ENCODE measurements at places on chromosomes 2 and 18.

DNA sequence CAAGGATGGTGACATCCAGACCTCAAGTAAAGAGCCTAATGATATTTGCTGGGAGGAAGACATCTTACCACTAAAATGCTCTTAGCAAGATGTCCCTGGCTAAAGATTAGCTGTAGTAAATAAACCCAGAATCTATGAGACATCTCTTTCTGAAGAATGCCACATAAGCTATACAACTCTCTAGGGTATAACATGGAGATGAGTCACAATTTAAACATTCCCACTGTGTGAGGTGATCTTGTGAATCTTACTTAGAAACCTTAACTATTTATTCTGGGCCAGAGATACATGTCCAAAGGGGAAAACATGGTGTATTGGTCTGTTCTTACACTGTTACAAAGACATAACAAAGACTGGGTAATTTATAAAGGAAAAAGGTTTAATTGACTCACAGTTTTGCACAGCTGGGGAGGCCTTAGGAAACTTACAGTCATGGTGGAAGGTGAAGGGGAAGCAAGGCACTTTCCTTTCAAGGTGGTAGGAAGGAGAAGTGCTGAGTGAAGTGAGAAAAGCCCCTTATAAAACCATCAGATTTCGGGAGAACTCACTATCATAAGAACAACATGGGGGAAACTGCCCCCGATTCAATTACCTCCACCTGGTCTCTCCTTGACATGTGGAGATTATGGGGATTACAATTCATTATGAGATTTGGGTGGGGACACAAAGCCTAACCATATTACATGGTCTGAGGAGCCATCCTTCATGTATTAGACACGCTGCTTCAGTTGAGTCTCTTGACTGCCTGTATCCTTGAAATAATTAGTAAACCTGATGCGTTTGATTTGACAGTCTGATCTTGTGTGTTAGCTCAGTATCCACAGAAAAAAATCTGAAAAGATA lies 17.1 kb downstream of the KRCC1 start:
- DNase-seq = no peak

DNA sequence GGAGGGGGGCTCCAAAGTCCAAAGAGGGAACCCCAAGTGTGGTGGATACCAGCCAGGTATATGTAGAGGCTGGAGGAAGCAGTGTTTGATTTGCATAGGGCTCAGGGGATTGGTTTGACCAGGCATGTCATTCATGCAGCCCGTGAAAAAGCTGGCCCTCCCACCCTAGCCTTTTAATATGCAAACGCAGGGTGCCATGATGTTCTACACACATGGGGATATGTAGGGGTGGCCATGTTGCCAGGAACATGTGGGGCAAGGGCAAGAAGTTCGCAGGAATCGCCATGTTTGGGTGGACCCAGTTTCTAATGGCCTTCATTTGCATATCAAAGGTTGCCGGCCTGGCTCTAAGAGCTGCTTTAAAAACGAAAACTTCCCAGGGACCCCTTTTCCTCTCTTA lies 33.6 kb downstream of the B3GNT7 start:
- DNase-seq = no peak

DNA sequence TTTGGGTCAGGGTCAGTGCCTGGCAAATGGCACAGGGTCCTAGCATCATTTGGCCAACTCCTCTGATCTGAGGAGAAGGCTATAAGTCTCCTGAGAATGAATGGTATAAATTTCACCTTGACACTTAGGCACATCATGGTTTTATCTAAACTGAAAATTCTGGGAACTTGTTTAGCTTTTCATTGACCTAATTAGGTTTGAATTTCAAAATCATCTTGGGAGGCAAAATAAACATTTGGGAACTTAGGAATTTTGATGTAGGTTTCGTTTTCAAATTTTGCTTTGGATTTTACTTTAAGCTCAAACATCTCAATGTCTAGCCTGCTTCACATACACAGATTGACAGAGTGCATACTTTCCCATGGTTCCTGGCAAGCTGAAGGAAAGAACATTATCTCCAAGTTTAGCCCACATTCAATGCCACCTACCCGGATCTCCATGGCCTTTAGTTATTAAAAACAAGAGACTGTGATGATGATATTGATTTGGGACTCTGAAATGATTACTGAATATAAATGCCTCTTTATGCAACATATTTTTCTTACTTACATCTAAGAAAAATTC lies 44.5 kb downstream of the MYOM1 start:
- DNase-seq = no peak

DNA sequence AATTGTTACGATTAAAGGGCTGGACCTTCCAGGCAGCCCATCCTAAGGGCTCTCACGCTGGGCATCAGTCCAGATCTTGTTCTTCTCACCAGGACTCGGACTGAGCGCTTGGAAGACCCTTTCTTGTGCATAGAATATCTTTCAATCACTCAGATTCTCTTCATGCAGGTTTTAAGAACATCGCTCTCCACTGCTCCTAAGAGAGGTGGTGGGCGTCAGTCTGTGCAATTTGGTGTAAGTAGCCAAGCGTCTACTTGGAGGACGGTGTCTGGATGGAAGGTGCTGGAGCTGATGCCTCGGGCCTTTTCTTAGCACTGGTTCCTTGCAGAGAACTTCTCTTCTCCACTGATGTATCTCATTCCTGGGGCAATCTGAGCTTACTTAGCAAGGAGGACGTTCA lies 68.7 kb downstream of the ASB1 start:
- no peak for DNase-seq

DNA sequence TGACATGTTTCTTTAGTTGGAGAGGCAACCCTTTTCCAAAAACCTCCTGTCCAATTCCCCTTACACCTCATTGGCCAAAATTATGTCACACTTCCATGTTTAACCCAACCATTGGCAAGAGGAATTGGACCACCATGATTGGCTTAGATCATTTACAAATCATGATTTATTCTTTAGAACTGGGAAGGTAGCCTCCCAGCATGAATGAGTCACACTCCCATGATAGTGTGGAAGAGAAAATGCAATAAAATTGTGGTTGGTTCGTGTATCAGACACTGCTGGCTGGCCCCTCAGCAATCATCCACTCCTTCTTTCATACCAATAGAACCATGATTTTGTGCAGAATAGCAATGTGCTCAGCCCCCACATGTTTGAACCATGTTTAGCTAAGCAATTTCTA lies 156.6 kb upstream of the ACVR2A start:
- DNase-seq = no peak

DNA sequence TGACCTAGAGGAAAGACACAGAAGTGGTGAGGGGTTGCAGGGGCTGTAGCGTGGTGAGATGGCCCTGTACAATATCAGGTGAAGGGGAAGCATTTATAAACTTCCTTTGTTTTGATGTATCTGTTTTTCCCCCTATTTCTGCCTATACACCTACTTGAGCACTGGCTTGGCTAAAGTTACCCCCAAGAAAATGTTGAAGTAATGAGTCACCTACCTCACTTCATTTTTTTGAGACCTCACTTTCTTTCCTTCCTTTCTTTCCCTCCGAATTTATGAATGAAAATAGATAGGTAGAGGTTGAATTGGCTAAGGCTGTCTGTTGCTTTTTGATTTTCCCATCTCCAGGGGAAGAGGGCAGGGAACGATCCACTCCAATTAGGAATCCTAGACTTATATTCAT lies 231.1 kb upstream of the EPAS1 start:
- no peak for DNase-seq

- no peak for DNase-seq
Observed at GRCh38 chr2:237577956-237578870, 11.8 kb downstream of the PRLH start.

DNA sequence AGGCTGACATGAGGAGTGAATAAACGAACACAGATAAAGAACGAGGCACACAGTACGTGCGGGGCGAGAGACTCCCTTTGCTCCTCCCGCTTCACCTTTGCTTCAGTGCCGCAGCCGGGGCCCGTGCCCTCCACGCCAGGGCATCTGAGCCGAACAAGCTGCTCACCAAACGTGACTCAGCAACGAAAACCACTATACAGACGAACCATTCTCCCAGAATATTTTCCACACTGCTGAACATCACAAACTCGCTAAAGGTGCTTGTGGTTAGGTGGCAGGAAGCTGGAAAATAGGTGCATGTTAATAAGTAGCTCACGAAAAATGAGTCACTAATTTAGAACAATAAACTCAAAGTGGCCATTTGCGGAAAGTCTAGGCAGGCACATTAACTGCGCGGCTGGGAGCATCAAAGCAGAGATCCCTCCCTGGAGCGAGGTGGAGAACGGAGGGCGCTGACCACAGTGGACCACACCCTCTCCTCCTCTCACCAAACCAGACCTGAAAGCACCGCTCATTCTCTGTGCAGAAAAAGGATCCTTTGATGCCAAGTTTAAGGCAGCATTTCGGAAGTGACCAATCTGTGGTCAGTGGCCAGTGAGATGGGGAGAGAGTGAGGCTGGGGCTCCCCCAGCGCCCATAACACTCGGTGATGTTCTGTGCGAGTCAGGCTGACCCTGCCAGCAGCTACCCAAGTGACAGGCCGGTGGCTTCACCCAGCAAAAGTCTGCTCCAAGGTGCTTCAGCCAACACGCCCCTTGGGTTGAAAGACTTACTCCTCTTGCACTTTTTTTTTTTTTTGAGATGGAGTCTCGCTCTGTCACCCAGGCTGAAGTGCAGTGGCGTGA lies 153.2 kb downstream of the HDAC4 start:
- DNase-seq = peak; percentile 41

DNA sequence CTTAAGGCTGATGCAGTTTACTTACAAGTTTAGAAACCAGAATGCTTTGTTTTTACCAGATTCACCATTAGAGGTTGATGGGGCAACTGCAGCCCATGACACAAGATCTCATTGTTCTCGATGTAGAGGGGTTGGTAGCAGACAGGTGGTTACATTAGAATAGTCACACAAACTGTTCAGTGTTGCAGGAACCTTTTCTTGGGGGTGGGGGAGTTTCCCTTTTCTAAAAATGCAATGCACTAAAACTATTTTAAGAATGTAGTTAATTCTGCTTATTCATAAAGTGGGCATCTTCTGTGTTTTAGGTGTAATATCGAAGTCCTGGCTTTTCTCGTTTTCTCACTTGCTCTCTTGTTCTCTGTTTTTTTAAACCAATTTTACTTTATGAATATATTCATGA lies 99.4 kb upstream of the IL1R2 start:
- DNase-seq = no peak

GRCh38 chr18:34933909-34934661 lies 107.1 kb upstream of the MAPRE2 start:
- DNase-seq = no peak

- DNase-seq = peak; percentile 16
Observed at GRCh38 chr2:175152242-175152641, 15.8 kb downstream of the ATF2 start.

- DNase-seq = no peak
Observed at GRCh38 chr2:96548558-96549465, 12.3 kb downstream of the ARID5A start.

DNA sequence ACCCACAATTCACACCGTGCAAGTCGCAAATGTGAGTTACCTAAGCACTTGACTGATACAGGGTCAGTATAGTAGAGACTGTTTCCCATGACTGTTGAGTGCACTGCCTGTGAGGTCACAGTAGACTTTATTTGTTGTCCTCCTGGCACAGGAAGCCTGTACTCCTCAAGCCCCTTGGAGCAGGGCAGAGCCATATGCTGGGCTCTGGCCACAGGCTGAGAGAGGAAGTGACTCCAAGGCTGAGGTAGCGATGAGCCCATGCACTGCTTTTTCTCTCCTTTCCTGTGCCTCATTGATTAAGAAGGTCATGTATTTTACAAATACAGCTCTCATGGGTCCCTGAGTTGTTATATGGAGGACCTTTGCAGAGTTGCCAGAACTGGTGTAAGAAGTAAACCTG lies 287.7 kb downstream of the SRBD1 start:
- no peak for DNase-seq

Data from CD4-positive, alpha-beta T cell treated with Interleukin-4 for 4 hours (primary cell).